Osteocyte (in vitro differentiated cells): ENCODE measurements at places on chromosomes 3 and 15. TPM values are rescaled to one million over a fixed set of nuclear protein-coding genes. Genes with fewer than 3 reads are reported as not detected.

HIGD2B gene
- total RNA-seq: not detected in 2 replicates

USP50 gene
- total RNA-seq: 0.47 and 2.0 TPM in 2 replicates

DNA sequence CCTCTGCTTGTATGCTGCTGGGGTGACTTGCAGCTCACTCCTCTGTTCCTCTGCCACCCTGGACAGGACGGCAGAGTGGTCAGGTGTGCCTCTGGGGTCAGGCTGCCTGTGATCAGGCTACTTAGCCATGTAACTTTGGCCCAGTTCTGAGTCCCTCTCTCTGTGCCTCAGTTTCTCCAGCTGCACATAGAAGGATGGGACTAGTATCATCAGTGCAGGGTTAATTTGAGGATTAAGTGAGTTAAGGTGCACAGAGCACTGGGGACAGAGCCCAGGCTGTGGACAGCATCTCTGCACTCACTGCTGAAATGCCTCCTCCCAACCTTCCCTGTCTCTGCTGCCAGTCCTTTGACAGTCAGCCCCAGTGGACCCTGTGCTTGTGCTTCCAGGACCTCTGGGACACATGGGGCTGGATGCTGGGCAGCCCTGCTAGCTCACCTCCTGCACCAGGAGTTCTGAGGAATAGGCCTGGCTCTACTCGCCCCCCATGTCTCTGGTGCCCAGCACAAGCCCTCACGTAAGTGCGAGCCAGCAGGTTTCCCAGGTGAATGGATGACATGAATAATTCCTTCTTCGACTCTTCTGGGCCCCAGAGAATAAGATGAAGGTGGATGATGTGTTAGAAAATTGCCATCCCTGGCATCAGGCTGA is 19.3 kb upstream of the PRR23E start:
- peak; percentile 60 for DNase-seq
- peaks cover 16% of the 10 kb centered on the region for H3K27me3 ChIP-seq
- H3K36me3 ChIP-seq: no peaks in the 10 kb centered on the region

TMEM266 gene
- not detected in 2 replicates for total RNA-seq

VPS18 gene
- 36.7 and 40.5 TPM in 2 replicates for total RNA-seq

DNA sequence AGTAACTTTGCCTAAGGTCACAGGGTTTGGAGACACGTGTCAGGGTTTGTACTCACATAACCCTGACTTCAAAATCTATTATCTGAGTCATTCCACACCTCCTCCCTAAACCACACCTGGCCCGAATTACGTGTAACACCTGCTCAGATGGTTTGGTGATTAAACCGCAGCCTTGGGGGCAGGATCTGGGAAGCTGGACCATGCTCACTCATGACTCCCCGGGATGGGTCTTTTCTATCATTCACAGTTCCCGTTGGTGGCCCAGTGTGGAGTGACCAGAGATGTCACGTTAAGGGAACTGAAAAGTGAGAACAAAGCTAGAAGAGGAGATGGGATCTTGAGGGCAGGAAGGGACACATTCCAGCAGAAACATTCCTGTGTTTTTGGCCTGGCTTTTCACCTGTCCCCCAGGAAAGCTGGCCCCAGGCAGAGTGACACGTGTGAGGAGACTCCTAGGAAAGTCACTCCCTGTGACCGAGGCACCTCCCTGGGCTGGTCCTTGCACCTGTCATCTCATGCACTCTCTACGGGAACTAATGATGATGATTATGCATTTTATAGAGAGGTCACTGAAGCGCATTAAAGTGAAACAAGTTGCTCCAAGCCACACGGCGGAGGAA is 75.4 kb upstream of the POMGNT2 start:
- no peak overlapping the region for H3K4me3 ChIP-seq
- no peaks in the 10 kb centered on the region for H3K27me3 ChIP-seq
- H3K27ac ChIP-seq: no peak overlapping the region
- peak; percentile 51 for DNase-seq
- no peaks in the 10 kb centered on the region for H3K36me3 ChIP-seq

DNA sequence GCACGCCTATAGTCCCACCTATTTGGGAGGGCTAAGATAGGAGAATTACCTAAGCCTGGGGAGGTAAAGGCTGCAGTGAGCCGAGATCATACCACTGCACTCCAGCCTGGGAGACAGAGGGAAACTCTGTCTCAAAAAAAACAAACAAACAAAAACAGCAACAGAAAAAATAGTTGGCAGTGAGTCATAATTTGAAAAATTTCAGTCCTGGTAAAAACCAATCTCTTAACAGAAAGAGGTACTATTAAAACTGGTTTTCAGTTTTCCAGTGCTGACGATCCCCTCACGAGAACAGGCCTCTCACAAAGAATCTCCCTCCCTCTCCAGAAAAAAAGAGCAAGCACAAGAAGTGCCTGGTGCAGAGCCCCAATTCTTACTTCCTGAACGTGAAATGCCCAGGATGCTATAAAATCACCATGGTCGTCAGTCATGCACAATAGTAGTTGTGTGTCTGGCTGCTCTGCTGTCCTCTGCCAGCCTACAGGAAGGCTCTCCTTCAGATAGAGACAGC is 22.8 kb upstream of the MAP4 start:
- peak overlapping the region; percentile 32 for H3K4me3 ChIP-seq
- peaks cover 4% of the 10 kb centered on the region for H3K36me3 ChIP-seq
- H3K27ac ChIP-seq: peak overlapping the region; percentile 93
- no peak for DNase-seq
- peaks cover 42% of the 10 kb centered on the region for H3K4me1 ChIP-seq
- no peaks in the 10 kb centered on the region for H3K27me3 ChIP-seq

- H3K36me3 ChIP-seq: no peaks in the 10 kb centered on the region
- H3K4me1 ChIP-seq: no peaks in the 10 kb centered on the region
- H3K4me3 ChIP-seq: no peak overlapping the region
- peaks cover 13% of the 10 kb centered on the region for H3K27me3 ChIP-seq
Measured at GRCh38 chr3:165070682-165071081, 7.6 kb downstream of the SI start.
